ENCODE measurements at places on chromosomes 6 and 20. TPM values are rescaled to one million over a fixed set of nuclear protein-coding genes. Genes with fewer than 3 reads are reported as not detected.

GRCh38 chr20:1364106-1364505 is 28.7 kb downstream of the FKBP1A start:
- H3K4me3 ChIP-seq: no peak overlapping the region
- DNase-seq: no peak
- H3K27ac ChIP-seq: no peak overlapping the region

The NHLRC1 gene
- 0.92 TPM for total RNA-seq

The TNFRSF21 gene
- total RNA-seq: 282 TPM

The MOXD1 gene
- total RNA-seq: 13.2 TPM

- H3K4me1 ChIP-seq: no peaks in the 10 kb centered on the region
- H3K36me3 ChIP-seq: no peaks in the 10 kb centered on the region
- peaks cover 13% of the 10 kb centered on the region for H3K27me3 ChIP-seq
- no peak for DNase-seq
These were observed 21.2 kb downstream of the SYNDIG1 start for GRCh38 chr20:24490598-24490997.
